ENCODE measurements at places on chromosomes 2 and 18. TPM values are rescaled to one million over a fixed set of nuclear protein-coding genes. Genes with fewer than 3 reads are reported as not detected.
A peak's percentile ranks its signal among the peaks of the same experiment; 100 is the strongest.

The FAM228A gene
- total RNA-seq, result 1.8 TPM

The RGPD3 gene
- total RNA-seq, result 0.48 TPM

GRCh38 chr2:176174824-176175708 lies 13.4 kb upstream of the HOXD1 start:
- peak; percentile 50 for DNase-seq

The SLC40A1 gene
- 132 TPM for total RNA-seq

The LBX2 gene
- total RNA-seq, result 0.83 TPM

DNA sequence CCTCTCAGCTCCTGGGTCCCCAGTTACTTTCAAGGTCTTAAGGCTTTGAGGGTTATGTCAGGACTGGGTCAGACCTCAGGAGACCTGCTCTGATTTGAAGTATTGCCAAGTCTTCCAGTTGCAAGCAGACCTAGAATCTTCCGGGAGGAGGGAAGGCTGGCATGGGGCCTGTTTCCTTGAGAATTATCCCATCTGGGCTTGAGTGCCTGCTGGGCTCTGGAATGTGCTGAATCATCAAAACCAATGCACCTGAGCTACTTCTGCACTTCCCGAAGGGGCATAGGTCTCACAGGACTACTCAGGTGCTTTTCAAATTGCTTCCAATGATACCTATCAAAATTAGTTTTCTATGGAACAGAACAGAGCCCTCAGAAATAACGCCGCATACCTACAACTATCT lies 327.3 kb downstream of the XIRP2 start:
- DNase-seq, result no peak

The RND3 gene
- 25.4 TPM for total RNA-seq

- DNase-seq, result no peak
Observed at GRCh38 chr18:42801706-42802105, 313.8 kb downstream of the RIT2 start.

- DNase-seq, result no peak
Observed at GRCh38 chr2:151020411-151020810, 241.3 kb downstream of the RBM43 start.

The CROCC2 gene
- not detected for total RNA-seq

- DNase-seq, result no peak
Observed at GRCh38 chr2:60366135-60366712, 187.2 kb downstream of the BCL11A start.

DNA sequence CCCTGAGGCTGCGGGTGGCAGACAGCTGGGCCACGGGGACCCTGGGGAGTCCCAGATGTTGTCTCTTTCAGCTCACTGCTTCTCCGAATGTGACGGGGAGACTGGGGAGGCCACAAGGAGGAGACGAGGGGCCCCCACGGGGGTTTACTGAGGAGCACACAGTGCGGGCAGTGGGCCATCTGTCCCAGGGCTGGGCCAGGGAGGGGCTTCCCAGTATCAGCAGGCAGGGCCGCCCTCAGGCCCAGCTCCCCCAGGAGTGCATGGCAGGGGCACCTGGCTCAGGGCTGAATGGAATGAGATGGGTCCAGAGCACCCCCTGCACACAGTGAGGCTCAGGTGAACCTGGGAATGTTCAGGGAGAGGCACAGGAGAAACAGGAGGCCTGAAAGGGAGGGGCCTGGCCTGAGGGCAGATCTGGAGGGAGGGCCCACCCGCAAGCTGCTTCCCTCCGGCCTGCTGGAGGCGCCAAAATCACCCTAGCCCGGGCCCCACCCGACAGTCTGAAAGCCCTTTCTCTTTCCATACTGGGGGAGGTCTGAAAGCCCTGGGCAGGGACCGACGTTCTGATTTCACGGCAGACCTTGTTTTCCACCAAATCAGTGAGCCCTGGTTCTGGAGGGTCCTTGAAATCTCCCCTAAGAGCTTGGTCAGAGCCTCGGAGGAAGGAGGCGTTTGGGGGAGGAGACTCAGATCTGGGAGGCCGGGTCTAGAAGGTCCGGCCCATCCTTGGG lies 35.5 kb upstream of the PTMA start:
- no peak for DNase-seq

Data from right atrium auricular region (tissue), 2 donors.